ENCODE measurements at places on chromosomes 5 and 9.

DNA sequence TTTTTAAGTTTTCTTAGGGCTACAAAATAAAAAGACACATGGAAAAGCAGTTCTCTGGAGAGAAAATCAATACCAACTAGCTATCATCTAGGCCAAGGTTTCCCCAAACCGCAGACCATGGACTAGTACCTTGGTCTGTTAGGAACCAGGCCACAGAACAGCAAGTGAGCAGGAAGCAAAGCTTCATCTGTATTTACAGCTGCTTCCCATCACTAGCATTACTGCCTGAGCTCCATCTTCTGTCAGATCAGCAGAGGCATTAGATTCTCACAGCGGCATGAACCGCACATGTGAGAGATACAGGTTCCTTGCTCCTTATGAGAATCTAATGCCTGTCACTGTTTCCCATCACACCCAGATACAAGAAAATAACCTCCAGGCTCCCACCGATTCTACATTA lies 1907.6 kb upstream of the ACO1 start:
- no peak for DNase-seq

DNA sequence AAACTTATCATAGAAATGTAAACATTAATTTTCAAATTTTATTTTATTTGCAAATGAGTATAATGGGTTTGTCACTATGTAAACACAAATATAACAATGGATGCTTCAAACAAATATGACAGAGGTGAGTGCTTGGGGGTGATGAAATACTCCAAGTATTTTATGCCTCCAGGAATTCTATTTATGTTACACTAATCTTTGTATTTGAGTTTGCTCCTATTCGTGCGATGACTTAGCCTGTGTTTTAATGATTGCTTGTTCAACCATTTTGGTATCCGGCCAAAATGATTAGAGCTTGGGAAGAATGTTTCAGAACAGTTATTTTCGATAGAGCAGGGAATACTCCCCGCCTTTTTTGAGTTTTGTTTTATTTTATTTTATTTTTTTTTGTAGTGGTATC lies 5.0 kb downstream of the DMRT2 start:
- no peak for DNase-seq

- DNase-seq: no peak
These were observed 13.0 kb downstream of the CHSY3 start for GRCh38 chr5:129917224-129917623.

DNA sequence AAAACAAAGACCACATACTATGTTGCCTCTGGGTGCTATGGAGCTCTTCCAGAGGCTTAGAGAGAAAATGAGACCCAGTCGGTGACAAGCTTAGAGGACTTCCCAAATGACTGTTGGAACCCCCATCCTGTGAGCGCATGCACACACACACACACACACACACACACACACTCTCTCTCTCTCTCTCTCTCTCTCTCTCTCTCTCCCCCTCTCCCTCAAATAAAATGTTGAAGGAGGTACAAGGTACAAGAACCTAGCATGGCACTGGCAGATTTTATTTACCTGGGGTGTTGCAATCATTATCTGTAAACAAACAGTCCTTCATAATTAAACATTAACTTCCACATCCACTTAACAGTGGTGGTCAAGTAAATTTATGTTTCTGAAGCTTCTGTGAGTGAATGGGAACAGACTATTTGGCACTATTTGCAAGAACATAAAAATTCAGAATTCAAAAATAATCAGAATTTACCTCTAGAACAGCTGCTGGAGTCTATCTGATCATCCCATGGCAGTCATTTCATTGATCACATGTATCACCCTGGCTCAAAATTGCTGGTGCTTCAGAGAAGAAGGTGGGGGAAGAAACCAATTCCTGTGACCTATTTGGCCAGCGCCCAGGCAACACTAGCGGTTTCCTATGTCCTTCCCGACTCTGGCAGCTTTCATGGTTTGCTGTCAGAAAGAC lies 24.9 kb downstream of the TRPM3 start:
- no peak for DNase-seq

DNA sequence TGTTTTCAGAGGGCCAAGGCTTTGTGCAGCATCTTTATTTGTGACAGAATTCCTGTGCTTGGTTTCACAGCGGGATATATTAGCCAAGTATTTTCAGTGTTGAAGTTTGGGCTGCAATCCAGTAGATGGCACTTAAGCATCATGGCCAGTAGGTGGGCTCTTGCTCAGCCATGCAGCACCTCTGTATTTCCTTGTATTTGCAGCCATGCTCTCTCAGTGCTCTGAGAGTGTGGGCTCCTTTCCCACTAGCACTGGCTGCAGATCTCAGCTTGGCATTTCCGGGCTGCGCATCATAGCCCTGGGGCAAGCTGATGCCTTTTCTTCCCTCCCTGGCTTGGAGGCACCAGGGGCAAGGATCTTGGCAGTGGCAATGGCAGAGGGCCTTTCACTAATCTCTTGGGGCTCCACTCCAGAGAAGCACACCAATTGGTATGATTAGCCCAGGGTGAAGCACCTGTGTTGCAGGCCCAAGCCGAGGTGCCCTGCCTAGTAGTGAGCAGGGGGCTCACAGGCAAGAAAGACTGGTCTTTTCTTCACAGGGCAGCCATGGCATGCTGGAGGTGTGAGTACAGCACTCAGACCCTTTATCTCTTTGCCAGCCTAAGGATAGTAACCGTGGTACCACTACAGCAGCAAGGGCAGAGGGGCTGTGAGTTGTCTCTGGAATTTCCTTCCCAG lies 48.3 kb downstream of the SLCO6A1 start:
- no peak for DNase-seq

DNA sequence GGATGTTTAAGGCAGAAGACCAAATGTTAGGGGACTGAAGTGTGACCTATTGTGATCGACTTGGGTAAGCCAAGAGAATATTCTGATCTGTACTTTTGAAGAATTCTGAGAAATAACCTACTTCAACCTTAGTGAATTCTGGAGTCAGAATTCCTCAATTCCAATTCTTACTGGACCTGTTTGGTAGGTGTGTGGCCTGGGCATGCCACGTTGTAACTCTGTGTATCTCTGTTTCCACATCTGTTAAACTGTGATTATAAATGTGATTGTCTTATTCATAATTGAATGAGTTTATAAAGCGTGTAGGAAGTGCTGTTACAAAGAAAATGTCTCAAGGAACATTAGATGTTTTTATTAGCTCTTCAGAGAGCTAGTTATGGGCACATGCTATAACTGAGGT lies 64.5 kb downstream of the TUSC1 start:
- no peak for DNase-seq

GRCh38 chr5:95331358-95331757 lies 46.5 kb upstream of the MCTP1 start:
- no peak for DNase-seq

DNA sequence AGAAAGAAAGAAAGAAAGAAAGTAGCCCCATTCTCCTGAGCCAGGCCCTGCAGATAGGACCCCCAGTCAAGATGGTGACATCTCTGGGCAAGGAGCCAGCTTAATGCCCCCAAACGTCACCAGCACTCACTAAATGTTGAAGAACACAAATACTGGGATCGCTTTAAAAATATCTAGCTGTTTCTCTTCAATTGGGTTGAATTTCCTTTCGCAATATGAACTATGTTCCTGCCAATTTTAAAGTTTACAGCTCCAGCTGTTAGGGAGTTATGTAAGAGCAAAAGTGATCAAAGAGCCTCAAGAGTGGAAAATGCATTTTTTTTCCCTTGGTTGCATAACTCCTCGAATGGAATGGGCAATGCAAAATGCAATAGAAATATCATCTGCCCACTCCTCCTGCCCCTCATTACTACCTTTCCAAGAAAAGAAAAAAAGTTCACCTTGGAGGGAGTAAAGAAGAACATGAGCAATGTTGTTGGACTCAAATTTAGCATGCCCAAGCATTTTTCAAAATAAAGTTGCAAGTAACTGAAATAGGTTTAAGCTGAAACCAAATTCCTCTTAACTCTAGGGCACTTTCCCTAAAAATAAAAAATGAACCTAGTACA lies 244.2 kb upstream of the PIK3R1 start:
- DNase-seq: no peak

DNA sequence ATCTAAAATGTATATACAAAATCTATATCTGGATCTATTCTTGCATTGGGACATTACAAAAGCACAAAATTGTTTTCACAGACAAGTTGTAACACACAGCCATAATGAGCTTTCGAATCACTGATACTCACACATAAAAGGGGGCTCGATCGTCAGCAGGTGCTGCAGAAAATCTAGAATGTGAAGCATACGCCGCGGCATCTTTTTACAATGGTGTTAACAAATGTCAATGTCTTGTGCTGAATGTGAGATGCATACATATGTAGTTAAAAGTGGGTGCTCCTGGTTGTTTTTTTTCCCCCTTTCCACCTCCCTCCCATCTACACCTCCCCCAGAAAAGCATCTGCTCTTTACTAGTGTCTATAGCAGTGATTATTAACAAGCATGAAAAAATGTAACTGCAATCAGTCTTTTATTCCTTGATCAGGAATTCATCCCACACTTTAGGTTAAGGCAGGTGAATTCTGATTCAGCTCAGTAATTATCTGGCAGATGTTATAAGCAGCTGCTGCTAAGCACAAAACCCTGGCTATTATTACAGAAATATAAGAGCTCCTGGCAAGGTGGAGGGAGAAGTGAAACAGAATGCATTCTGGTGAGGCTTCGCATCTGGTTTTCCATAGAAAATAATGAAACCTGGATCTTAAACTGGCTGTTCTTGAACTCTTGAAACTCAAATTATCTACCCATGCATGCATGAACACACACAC lies 114.1 kb downstream of the MPDZ start:
- no peak for DNase-seq

GRCh38 chr5:108681079-108681921 lies 66.4 kb upstream of the FER start:
- peak; percentile 10 for DNase-seq

- no peak for DNase-seq
These were observed 731.0 kb downstream of the PRELID2 start for GRCh38 chr5:145104106-145104505.

- peak; percentile 59 for DNase-seq
These were observed 937 bp upstream of the SLC26A2 start for GRCh38 chr5:149959406-149960236.

DNA sequence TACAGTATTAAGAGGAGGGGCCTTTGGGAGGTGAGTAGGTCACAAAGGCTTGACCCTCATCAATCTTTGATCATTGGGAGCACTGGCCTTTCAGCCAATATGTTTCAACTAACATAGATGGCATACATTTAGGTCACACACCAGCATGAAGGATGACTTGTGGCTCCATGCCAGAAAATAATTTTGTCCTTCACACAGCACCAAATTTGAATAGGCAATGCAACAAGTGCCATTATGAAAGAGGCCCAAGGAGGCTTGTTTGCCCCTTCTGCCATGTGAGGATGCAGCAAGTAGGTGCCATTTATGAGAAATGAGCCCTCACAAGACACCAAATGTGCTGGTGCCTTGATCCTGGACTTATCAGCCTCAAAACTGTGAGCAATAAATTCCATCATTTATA lies 81.1 kb downstream of the JAKMIP2 start:
- no peak for DNase-seq

GRCh38 chr5:98428806-98429205 lies 344.7 kb upstream of the RGMB start:
- DNase-seq: no peak

- DNase-seq: no peak
These were observed 19.8 kb upstream of the MTX3 start for GRCh38 chr5:80010754-80011392.

- no peak for DNase-seq
These were observed 130.4 kb upstream of the POC5 start for GRCh38 chr5:75847561-75848021.

GRCh38 chr9:103755986-103756385 lies 338.1 kb upstream of the SMC2 start:
- no peak for DNase-seq

- no peak for DNase-seq
These were observed 40.7 kb downstream of the LHFPL2 start for GRCh38 chr5:78607864-78608263.

- DNase-seq: no peak
These were observed 4.5 kb downstream of the ELAVL2 start for GRCh38 chr9:23821375-23822181.

- DNase-seq: no peak
These were observed 2123.7 kb upstream of the C9orf72 start for GRCh38 chr9:29697011-29697410.

DNA sequence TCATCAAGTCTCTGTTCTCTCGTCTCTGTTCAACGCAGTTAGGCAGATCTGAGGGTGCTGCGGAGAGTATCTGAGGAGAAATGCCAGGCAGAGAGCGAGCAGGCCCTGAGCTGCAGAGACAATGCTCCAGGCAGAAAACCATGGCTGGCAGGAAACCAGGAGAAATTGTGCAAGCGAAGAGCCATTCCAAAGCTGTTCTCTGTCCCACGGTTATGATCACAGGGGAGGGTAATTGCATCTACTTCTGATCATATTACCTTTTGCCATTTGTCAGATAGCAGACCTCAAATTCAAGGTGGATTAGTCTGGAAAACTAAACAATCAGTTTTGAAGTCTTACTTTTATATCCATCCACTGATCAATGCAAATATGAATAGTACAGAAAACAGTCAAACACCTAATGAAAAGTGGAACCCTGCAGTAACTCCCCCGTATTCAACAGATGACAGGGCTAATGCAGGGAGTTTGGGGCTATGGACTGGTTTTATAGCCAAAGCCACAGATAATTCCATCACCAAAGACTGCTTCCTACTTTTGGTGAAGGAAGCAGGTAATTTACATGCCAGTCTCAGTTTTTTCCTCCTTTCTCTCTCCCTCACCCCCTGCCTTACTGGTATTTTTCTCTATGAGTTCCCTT lies 228.0 kb downstream of the DCP2 start:
- no peak for DNase-seq

DNA sequence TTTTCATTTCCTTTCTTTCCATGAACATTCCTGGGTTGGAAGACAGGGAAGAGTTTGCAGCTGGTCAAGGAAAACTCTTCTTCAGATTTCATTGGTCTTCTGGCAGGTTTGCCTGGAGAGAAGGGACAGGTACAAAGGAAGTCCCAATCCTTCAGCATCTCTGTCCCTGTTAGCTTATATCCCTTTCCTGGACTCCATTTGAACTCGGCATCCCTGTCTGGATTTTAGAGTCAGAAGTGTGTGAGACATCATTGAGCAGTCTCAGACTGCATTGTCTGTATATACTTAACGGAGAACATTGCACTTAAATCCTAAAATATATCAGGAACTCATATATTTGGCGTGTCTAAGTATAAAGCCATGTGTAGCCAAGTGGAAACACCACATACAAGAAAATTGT lies 54.9 kb downstream of the ADGRV1 start:
- DNase-seq: no peak

- DNase-seq: no peak
These were observed 89.2 kb downstream of the SEMA4D start for GRCh38 chr9:89408628-89409101.

- DNase-seq: peak; percentile 57
These were observed 1.7 kb downstream of the ADAMTS16 start for GRCh38 chr5:5141625-5142525.

DNA sequence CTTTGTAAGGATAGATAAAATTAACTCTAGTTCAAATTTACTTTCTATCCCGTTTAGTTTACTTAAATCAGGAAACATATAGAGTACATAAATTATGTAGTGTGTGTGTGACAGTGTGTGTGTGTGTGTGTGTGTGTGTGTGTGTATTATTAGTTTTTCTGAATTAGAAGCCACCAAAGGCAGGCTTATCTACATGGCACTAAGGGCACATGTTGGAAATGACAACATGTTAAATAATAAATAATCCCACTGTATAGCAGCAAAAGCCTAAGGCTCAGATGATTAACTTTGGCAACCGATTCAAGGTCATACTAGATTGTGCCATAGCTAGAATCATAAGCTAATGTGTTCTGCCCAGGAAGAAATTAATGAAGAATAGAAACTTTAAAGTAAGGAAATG lies 54.6 kb downstream of the MEGF9 start:
- DNase-seq: no peak

All from activated naive CD4-positive, alpha-beta T cell treated with anti-CD3 and anti-CD28 coated beads, Interleukin-2, amount 50 U/mL, for 72 hours (primary cell).